ENCODE measurements at places on chromosomes 4 and X.

- no peak for DNase-seq
Measured at GRCh38 chrX:140724736-140725135, 15.2 kb downstream of the LINC00632 start.

DNA sequence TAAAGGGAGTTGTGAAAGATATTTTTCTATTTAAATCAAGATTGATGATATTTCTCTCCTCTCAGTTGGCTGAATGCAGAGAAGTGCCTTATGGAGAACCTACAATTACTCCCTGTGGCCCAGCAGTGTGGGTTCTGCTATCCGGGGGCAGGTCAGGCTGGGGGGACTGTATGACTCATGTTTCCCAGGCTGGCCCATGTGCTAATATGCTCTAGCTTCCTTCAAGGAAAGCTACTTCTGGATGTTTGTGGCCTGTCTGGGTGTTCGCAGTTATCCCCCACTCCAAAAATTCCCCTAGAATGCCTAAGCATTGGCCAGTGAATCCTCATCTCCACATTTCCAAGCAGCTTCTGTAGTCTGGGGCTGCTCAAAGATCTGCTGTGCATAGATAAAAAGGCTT, 58.9 kb upstream of the SPP1 start:
- DNase-seq: no peak

GRCh38 chr4:61210186-61210939, 10.2 kb downstream of the ADGRL3 start:
- DNase-seq: no peak

DNA sequence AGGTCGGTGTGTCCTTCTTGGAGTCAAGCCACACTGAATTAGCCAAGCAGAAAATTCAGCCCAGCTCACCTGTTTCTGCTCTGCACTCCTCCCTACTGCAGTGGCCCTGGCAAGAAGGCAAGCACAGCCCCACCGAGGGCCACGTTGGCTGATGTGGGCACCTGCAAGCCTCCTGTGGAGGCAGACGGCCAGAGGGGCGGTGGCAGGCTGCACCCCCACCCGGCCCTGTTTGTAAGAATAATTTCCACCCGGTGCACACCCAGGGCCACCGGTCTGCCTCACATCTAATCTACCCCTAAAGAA, 18.8 kb downstream of the PPP2R2C start:
- DNase-seq: no peak

GRCh38 chr4:88009871-88010270, 2.4 kb downstream of the PKD2 start:
- no peak for DNase-seq

- DNase-seq: no peak
Measured at GRCh38 chr4:10983268-10983667, 298.7 kb upstream of the CLNK start.

- no peak for DNase-seq
Measured at GRCh38 chr4:78661086-78661690, 109.6 kb downstream of the ANXA3 start.

DNA sequence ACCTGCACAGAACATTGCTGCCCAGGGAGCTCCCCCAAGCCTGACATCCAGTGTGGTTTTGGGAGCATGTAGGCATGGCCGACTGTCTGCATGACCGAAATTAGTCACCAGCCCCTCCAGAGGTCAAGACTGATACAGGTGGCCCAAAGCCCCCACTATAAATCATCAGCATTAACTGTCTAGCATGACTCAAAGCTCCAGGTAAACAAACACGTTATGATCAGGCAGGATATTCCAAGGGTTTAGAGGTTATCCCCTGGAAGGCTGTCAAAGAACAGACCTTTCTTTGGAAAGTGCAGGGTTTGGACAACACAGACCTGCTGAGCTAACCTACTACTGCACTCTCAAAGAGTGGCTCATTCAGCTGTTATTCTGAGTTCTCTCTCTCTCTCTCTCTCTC, 2.1 kb upstream of the FAM9A start:
- no peak for DNase-seq

DNA sequence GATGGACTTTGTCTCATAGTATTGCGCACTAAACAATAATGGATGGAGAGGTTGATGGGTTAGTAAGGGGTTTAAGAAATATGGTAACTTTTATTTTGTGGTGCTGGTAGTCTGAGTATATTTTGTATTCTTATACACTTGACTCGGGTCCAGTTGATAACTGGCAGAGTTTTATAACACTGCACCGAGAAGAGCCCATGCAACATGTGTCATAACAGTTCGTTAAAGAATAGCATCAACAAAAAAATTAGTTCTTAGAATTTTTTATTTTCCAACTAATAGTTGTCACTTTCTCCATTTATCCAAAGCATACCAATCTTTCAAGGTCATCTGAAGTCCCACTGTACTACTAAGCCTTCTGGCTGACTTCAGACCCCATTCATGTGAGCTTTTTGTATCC, 175.1 kb downstream of the SOWAHB start:
- no peak for DNase-seq

- DNase-seq: no peak
Measured at GRCh38 chr4:69800599-69800998, 40.2 kb upstream of the SULT1B1 start.

DNA sequence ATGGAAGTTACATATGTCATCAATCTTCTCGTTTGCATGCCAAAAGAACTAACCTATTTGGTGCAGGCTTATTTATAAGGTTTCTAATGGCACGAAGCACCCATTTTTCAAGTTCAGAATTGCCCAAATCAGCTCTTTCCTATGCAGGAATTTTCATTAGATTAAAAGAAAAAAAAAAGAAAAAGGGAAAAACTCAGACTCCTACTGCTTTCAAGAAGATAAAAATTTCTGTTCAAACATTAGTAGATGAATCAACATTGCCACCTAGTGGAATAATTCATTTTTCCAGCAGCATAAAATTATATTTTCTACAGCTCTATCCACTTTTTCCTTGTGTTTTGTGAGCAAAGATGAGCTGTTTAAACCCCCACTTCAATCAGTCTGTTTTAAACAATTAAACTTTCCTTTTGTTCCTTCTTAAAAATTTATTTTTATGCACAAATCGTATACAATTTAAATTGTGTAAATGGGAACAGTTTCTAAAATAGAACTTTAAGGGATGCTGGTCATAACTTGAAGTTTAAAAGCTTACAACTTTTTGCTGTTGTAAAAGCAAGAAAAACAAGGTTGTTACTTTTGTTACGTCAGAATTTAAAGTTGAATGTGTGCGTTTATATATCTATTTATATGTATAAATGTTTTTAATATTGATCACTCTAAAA, 309.9 kb downstream of the ARAP2 start:
- DNase-seq: peak; percentile 65

DNA sequence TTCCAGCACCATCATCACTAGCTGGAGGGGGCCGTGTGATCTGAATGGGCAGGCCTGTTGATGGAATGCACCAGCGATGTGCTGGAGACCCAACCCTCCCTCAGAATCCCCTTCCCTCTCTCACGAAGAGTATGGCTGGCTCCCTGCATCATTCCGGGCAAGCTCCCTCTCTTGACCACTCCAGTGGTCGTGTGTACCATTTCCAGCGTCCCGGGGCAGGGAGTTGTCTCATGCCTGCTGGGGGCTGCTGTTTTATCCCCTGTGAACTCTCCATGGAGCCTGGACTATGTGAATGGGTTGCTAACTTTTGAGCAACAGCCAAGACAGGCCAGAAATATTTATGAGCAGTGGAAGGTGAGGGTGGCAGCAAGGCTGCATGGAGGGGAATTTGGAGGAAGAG, 8.1 kb downstream of the CSAG1 start:
- DNase-seq: no peak

GRCh38 chr4:74953647-74954046, 20.7 kb downstream of the PARM1 start:
- DNase-seq: no peak

GRCh38 chr4:86935853-86936733, 1.3 kb downstream of the AFF1 start:
- peak; percentile 75 for DNase-seq

DNA sequence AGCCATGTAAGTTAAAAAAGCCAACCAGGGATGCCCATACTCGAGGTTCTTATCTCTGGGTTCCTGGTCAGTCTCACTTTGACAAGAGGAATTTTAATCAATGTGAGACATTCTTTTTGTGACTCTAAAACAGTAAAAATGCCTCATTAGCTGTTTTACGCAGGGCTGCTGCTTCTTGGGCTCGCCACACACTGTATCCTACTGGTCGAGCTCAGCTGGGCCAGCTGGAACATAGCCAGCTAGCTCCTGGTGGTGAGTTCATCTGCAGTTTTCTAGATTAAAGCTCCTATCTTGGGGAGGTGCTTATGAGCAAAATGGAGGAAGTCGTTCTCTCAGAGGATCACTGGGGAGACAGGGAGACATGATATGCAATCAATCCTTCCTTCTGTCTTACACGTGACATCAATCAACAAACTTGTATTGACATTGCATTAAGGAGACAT, 55.9 kb upstream of the LEF1 start:
- no peak for DNase-seq

DNA sequence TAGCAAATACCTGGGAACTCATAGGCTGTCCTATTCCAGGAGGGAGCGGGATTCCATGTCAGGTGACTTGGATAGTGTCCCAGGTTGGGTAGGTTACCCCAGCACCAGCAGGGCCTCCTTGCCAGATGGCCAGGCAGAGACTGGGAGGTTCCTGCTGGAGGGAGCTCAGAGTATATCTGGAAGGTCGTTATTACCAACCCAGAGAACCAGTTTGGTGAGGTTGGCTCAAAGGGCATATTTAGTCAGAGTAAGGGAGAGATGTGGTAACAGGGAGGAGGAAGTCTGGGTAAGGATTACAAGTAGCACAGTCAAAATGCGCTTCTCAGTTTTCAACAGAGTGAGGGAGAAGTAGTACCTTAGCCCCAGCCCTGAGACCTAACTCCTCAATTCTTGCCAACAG, 53.3 kb upstream of the LNX1 start:
- no peak for DNase-seq

DNA sequence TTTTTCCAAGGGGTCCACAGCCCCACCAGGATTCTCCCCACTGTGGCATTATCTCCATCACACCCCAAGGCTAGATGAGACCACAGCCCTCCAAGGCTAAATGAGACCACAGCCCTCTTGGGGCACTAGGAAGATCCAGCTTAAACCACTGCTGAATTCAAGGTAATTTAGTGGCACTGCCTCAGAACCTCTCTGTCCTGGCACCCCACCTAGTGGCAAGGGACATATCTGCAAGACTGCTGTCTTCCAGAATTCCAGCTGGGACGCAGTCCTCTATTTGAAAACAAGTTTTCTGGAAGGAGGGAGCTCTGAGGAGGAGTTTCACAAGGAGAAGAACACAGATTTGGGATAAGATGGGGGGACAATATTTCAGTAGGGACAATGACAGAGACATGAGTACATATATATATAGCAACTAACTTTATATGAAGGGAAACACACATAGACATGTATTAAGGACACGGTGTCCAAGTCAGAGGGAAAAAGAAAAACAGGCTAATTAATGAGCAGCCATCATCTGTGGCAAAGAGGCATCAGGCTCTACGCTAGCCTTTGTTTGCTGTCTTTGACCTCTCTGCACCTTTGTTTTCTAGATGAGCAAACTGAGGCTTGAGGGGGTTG, 9.3 kb downstream of the CETN2 start:
- DNase-seq: peak; percentile 80

- no peak for DNase-seq
Measured at GRCh38 chrX:136344320-136344719, 43.6 kb downstream of the ADGRG4 start.

DNA sequence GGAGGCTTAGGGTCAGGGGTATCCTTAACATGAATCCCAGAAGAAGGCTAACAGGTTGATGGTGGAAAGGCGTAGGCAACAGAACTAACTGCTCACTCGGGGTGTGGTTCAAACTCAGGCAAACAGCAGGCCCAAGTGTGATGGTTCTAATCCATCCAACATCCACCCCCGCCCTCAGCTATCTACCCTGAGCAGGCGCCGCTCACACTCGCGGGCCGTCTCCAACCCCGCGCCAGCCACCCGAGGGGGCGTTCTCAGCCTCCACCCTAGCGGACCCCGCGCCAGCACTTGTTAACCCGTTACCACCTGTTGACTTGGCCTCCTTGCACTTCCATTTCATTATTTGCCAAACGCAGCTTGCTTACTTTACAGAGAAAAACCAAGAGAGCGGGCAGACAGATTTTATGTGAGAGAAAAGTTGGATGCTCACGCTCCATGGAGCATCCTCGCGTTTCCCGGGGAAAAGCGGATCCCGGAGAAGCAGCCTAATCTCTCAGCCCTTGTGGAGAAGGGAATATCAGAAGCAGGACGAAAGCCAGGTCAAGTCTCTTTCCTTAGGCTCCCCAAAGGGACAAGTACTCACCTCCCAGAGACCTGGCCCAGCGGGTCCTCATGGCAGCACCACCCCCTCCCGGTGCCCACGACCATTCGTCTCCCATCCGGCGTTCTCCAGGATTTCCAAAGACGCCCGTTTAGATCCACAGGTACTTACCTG, 773 bp downstream of the SNCA start:
- DNase-seq: peak; percentile 66

DNA sequence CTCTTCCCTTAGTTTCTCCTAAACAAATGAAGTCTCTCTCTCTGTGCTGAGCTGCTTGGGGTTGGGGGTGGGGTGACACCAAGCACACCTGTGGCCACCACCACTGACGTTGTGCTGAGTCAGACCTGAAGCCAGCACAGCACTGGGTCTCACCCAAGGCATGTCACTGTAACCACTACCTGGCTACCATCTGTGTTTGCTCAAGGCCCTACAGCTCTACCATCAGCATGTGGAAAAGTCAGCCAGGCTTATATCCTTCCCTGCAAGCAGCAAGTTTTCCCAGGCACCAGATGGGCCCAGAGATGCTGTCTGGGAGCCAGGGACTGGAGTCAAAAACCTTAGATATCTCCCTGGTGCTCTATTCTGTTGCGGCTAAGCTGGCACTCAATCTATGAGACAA, 6.9 kb downstream of the CXCL10 start:
- DNase-seq: no peak

DNA sequence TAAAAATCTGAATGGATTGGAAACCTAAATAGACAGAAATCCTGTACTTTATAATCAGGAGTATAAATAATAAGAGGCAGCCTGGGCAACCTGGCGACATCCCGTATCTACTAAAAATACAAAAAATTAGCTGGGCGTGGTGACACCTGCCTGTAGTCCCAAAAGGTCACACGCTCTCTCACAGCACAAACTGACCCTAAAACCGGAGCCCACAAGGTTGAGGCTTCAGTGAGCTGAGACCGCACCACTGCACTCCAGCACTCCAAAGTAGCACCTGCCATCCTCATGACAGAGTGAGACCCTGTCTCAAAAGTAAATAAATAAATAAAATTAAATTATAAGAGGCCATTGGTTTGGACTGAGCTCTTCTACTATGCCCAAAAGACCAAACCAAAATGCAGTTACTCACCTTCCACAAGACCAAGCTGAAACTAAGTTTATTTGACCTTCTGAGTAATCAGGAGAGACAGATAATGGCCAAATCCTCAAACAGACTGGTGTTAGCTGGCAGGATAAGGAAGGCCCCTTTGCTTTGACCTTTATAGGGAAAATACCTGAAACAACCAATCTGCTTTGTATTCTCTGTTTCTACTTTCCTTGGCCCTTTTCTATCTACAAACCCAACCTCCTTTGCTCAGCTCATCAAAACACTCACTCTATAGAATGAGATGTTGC, 3.2 kb upstream of the GRSF1 start:
- no peak for DNase-seq

DNA sequence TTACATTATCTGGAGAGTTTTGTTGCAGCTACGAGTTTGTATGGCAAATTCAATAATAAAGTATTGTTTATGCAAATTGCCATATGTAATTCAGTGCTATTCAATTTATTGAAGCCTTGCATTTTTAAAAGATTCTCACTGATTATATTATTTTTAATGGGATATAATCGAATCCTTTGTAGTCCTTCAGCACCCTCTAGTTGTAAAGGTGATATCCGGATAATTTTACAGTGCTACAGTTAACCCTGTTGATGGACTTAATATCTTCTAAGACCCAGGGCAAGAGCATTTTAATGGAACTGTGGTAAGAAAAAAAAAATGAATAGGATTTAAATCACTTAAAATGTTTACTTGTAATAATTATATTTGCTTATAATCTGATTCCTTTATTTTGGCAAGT, 48.5 kb upstream of the GRIA2 start:
- DNase-seq: no peak

Measured in HAP-1 (cell line).